Activated CD8-positive, alpha-beta memory T cell treated with anti-CD3 and anti-CD28 coated beads for 48 hours (primary cell): ENCODE measurements at places on chromosomes 11 and 22.

DNA sequence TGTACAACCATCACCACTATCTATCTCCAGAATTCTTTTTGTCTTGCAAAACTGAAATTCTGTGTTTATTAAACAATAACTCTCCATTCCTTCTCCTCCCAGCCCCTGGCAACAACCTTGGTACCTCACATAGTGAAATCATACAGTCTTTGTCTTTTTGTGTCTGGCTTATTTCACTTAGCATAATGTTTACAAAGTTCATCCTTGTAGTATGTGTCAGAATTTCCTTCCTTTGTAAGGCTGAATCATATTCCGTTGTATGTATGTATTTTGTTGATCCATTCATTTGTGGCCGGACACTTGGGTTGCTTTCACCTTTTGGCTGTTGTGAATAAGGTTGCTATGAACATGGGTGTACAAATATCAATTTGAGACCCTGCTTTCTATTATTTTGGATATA lies 243.7 kb upstream of the TBCEL start:
- no peak for DNase-seq

DNA sequence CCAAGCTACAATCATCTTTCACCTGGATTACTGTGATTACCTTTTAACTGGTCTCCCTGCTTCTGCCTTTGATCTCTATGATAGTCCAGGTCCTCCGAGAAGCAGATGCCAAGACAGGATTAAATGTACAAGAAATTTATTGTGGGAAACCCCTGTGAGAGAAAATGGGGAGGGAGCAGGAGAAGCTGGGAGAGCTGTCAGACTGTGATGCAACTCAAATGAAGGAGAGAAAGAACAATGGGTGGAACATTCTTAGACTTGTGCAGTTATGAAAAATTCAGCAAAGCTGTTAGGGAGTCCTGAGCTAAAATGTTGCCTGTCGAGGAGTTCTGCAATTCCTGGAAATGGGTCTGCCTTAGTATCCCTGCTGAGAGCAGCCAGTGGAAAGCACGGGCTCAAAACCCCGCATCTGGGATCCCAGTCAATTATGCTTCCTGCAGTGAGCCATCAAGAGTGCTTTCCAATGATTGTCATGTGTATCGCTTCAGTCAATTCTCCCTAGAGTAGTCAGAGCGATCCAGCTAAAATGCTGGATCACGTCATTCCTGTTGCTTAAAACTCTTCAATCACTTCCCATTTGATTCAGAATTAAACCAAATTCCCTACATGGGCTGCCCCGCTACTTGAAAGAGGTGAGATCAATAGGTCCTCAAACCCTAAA lies 16.5 kb upstream of the CSTF3 start:
- no peak for DNase-seq

DNA sequence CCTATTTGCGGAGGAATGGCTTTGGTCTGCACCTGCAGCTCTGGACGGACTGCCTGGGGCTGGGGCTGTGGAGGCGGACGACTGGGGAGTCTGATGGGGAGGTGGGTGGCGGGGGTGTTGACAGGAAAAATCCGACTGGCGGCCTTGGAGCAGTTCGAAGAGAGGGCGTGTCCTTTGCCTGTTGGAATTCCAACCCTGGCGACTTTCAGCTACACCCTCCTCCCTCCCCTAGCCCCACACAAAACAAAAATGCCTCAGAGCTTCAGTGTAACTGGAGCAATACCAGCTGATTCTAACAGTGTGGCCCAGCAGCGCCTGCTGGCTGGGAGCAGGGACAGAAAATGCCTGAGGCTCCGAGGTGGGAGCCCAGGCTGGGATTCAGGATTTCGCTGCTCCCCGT lies 85.4 kb downstream of the ATXN10 start:
- no peak for DNase-seq

GRCh38 chr11:127042445-127042844 lies 41.9 kb upstream of the KIRREL3 start:
- no peak for DNase-seq

DNA sequence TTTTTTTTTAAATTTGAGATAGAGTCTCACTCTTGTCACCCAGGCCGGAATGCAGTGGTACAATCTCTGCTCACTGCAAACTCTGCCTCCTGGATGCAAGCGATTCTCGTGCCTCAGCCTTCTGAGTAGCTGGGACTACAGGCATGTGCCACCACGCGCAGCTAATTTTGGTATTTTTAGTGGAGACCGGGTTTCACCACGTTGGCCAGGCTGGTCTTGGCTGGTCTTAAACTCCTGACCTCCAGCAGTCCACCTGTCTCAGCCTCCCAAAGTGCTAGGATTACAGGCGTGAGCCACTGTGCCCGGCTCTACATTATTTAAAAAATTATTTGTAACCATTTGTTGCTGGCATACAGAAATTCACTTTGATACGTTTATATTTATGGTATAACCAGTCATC lies 18.6 kb downstream of the EP300 start:
- DNase-seq, result no peak

DNA sequence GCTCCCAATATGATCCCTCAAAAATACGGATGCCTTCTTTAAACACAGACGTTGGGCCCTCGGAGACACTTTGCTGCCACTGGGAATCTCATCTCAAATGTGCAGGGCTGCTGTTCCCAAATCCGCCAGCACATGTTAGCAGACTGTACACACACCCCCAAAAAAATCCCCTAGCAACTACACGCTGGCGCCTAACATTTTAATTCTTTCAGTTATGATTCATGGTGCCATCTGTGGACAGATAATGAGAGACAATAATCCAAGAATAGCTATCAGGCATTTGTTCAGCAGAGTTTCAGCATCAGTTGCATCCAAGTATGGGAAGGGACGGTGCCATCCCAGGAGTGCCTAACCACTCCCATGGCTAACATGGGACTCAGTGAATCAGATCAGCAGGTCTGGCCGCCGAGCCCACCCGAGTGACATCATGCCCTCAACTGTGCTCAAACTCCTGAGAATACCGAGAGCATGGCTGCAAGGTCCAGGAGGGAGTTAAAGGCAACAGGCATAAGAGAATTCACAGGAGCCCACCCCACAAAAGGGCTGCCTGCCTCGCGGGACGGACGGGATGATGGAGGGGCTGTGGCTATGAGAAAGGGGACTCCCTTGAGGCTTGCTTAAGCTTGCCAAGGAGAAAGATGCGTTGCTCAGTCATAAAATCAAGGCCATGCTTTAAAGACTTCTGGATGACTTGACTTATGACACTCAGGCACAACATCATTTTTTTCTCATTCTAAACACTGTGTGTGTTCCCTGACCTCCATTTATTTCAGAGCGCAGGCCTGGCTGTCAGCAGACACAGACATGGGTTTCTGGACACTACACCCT lies 337.0 kb downstream of the SHANK2 start:
- no peak for DNase-seq

DNA sequence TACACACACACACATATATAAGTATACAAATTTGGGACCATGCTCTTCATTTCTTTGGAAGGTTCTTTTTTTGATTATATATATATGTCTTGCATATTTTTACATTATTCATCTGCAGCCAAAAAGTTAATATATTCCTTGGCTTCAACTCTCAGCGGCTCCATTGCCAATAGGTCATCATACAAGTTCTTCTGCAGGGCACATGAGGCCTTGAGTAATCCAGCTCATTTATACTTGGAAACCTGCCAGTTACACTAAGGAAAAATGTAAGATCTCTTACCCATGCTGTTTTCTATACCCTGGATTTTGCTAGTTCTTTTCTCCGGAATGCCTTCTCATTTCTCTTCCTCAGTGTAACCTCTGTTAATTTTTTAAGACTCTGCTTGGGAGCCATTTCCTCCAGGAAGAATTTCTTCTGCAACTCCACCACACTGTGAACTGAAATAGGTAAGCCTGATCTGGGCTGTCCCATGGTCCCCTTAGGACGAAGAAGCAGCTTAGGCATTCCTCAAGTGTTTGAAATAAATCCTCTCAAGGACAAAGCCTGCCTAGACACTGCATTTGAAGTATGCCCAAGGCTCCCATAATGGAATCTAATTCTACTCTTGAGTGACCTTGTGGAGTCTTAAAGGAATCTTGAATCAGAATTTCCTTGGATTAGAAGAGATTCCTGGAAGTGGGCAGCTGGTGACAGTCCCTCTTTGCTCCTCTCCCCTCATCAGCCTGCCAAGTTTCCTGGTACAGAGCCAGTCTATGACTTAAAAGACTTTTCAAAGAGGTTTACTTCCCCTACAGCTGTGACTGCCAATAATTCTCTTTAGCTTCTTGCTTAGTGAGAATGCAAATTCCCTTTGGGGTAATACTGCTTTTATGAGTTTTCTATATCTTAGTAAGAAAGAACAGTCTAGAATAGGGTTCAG lies 182.8 kb downstream of the C11orf87 start:
- no peak for DNase-seq

- peak; percentile 29 for DNase-seq
Measured at GRCh38 chr22:31753005-31753633, 700 bp upstream of the DEPDC5 start.

GRCh38 chr22:19109198-19110063 lies 12.8 kb downstream of the DGCR2 start:
- DNase-seq, result no peak
